ENCODE measurements at places on chromosomes 11 and 22.

GRCh38 chr11:110455718-110456117 lies 26.0 kb downstream of the FDX1 start:
- no peak for DNase-seq

DNA sequence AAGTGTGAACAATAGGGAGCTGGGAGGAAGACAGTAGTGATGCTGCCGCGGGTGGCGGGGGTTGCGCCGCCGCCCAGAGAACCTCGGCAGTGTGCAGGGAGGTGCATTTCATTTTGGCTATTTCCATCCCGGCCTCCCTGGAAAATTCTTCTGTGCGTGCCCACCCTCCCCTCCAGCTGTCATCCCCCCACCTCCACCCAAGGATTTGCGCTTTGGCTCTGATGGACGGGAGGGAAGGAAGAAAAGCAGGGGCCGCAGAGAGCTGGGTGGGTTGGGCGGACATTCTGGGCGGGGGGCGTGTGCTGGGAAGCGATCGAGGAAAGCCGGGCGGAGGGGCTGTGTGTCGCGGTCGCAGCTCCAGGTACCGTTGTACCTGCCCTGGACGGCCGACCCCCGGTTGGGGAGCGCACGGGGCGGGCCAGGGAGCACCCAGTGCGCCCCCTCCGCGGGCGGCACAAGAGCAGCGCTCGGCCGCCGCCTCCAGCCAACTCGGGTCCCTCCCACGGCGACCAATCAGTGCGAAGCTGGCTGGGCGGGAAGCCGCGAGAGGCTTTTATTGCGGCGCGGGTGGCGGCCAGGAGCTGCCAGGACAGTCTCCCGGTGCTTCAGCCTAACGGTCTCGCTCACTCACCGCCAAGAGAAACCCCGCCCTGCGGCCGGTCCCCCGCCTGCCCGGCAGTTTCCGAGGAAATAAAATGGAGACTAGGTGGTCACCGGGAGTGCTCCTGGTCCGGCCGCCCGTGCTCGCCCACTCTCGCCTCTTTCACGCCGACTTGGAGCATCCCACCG lies 1.6 kb downstream of the NCAM1 start:
- no peak for DNase-seq

- no peak for DNase-seq
Measured at GRCh38 chr11:117022526-117022925, 75.7 kb downstream of the SIK3 start.

- no peak for DNase-seq
Measured at GRCh38 chr11:99419991-99420390, 399.2 kb downstream of the CNTN5 start.

- no peak for DNase-seq
Measured at GRCh38 chr11:17719028-17719937, at the start of gene MYOD1. TSS of gene MYOD1 (plus strand) at chr11:17719571. CDS start at chr11:17719783, 212 bp downstream.
